ENCODE measurements at places on chromosomes 5 and 9.

DNA sequence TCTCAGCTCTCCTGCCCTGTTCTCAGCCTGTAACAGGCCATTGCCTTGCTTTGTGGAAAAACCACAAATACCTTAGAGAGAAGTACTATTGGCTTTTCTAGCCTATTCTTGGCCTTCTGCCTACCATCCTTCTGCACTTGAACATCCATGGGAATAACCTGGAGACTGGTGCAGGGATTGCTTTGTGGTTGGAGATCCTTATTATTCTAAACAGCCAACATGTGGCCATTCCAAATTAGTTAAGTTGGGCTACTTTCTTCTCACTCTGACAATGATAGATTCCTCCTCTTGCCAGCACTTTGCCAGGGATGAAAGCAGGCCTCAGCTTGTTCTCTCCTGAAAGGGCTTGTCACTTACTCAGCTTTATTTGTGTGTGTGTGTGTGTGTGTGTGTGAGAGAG lies 240.4 kb downstream of the GLIS3 start:
- DNase-seq: no peak

- no peak for DNase-seq
Observed at GRCh38 chr5:38463634-38464521, 92.6 kb downstream of the LIFR start.

- no peak for DNase-seq
Observed at GRCh38 chr5:65072850-65073249, 304.1 kb downstream of the CWC27 start.

DNA sequence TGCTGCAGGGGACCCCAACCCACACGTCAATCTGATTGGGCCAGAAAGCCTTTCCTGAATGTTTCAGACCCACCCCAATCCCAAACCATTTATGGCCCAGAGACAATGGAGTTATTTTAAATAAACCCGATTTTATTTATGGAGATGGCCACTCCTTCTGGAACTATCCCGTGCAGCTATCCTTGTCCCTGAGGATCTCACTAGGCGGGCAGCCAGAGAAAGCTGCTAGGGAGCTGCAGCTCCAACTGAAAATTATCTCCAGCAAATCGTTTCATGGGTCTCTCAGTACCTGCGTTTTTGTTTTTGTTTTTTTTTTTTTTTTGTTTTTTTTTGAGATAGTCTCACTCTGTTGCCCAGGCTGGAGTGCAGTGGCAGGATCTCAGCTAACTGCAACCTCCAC lies 23.0 kb downstream of the C1QTNF2 start:
- no peak for DNase-seq

- no peak for DNase-seq
Observed at GRCh38 chr9:95411054-95411892, 93.8 kb upstream of the FANCC start.

- DNase-seq: no peak
Observed at GRCh38 chr9:33637881-33638280, 113.8 kb downstream of the ANKRD18B start.

DNA sequence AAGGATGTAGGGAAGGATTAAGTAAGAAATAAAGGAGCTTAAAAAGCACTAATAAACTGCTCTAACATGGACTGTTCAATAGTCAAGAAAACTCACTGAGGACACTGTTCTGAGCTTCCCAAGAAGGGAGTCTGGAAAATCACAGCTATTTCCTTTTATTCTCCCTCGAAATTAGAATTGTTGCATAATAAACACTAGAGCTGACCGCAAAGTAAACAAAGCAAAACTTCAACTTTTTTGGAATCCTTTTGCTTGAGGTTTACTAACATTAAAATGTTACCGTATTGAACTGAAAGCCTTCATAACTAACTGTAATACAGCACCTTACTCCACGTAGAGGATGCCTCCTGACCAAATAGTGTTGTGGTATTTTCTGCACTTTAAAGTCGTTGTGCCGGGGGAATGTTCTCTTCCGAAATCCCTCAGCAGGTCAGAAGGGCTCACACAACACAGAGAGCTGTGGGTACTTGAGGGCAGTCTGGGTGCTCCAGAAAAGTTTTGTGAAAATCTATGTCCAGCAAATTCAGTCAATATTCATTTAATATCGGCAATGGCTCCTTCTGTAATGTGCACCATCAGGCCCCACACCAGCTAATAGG lies 59.2 kb downstream of the TTLL11 start:
- DNase-seq: no peak

DNA sequence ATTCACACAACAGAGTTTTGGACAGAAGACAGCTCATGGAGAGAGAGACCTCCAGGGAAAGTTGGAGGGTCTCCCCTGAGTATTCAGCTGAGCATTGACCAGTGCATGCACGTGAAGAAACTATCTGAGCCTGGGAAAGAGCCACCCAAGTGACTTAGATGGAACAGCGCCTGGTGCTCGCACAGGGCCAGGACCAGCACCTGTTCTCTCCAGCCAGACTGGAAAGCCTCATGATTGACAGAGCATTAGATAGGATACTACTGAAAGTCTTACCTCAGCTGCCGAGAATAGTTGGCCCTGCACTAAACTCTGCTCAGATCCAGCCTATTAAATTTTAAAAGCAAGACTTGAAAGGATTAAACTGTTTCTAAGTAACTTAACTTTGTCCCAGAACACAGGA lies 28.3 kb upstream of the NEURL1B start:
- no peak for DNase-seq

DNA sequence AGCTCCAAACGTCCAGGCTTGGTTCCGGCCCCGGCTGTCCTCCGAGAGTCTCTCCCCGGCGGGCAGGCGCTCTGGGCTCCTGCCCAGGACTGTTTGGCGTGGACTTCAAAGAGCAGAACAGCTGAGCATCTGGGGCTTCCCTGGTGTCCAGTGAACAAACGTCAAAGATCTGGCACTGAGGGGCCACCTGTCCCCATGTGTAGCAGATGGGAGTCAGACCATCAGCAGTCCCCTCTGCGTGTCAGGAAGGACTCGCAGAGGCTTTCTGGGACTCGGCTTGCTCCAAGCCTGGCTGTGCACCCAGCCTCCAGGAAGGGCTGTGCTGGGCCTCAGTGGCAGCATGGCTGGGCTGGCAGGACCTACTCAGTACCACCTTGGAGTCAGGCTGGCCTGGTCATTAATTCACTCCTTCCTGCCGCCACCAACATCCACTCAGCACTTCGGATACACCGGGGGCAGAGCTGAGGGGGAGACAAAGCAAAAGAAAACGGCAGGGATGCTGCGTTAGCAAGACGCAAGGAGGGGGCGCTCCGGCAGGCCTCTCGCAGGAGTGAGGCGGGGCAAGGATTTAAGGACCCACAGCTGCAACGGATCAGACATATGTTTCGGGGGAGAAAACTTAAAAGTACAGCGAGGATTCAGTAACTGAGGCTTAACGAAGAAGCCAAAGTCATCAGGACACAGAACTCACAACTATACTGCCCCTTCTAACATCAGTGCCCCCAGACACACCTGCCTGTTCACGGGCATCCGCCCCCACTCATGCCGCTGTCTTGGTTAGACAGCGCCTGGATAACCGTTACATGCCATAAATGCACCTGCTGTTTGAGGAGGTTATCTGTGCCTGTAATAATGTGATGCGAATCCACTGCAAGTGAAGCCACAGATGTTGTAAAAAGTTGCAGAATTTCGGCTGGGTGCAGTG lies 164.5 kb upstream of the PHYKPL start:
- DNase-seq: no peak

- DNase-seq: no peak
Observed at GRCh38 chr5:81371354-81371876, 22.5 kb downstream of the ACOT12 start.

GRCh38 chr9:132937463-132937901 lies 6.9 kb downstream of the TSC1 start:
- DNase-seq: no peak

DNA sequence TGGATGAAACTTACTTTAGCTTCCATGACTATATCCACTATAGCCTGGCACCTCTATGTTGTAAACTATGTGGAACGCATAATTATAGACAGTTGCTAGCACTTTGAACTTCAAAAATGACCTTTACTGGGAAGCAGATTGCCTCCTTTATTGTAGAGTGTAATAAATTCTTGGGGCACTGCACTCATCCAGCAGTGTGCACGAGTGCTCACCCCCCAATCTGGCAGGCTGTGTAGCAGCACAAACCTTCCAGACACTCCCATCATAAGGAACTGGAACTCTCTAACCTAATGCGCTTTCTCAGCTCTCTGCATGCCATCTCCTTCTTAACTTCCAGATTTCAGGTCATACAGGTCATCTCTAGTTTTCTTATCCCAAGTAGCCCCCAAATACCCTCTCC lies 1.5 kb upstream of the PDE6A start:
- DNase-seq: no peak

- DNase-seq: no peak
Observed at GRCh38 chr9:133691626-133692363, 46.4 kb downstream of the SARDH start.

- DNase-seq: no peak
Observed at GRCh38 chr5:111960476-111961215, 203.7 kb upstream of the NREP start.

GRCh38 chr5:101687349-101687985 lies 608.6 kb downstream of the SLCO4C1 start:
- no peak for DNase-seq

- no peak for DNase-seq
Observed at GRCh38 chr9:69874301-69875060, 53.9 kb downstream of the CFAP95 start.

DNA sequence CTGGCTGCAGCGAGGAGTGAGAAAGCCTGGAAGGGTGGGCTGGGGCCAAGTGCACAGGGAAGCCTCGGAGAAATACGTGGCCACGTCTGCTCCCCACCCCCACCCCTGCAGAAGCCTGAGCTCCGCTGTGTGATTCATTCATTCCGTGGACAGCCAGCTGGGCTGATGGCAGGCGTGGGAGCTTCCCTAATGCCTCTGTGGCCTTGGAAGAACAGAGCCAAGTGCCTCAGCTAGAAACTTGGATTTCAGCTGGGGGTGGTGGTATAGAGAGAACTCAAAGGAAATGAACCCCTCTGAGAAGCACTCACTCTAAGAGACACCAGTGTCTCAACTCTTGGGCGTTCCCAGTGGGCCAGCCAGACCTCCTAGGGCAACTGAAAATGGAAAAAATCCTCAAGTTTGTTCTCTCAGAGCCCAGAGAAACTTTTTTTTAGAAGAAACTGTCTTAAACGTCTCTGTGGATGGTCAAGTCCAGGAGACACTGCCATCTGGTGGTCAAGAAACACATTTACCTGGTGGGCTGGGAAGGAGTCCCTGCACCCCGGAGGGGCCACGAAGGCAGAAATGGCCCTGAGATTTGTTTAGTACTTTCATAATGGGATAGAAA lies 18.0 kb downstream of the ATOX1 start:
- peak; percentile 76 for DNase-seq

GRCh38 chr5:145619806-145620310 lies 215.3 kb downstream of the PRELID2 start:
- no peak for DNase-seq

DNA sequence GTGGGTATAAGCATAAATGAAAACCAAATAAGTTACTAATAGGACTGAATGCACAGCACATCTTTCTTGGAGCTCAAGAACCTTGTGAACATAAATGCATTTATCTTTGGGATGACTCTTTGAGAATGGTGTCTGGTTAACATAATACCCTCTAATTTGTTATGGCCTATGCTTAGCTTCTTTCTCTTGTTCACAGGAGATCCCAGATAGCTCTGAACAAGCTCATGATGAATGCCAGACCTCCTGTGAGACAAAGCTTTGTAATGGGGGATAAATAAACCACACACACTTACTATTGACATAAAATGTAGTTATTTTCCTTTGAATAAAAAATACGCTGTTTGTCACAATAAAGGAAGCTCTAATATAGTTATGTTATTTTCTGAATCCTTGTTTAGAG lies 111.5 kb downstream of the PSAT1 start:
- no peak for DNase-seq

DNA sequence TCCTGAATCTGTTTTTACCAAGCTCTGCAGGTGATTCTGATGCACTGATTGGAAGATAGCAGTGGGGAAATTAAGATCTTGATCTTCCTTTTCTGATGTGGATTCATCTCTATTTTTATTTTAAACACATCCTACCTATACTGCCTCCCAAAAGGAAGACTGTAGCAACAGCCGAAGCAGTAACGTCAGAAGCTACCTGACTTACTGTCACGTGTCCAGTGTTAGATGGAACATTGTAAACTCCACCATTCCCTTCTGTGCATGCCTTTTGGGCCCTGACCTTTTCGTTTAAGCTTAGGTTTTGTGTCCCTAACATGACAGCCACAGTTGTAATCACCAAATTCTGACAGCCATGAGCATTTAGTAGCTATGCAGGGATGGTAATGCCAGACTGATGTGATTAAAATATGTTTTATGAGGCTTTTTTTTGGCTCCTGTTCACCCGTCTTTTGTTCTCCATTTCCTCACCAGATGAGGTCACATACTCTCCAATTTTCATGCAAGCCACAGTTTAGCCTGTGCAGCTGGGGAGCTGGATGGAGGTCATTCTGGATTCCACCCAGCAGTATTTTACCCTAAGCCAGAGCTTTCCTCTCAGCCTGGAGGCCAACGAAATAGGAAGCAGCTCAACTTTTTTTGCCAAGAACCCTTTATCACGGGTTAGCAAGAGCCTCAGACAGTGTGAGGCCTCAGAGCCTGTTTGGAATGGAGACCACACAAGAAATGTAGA lies 15.6 kb upstream of the FOXD1 start:
- no peak for DNase-seq

GRCh38 chr9:17723656-17724055 lies 144.8 kb downstream of the SH3GL2 start:
- DNase-seq: no peak

DNA sequence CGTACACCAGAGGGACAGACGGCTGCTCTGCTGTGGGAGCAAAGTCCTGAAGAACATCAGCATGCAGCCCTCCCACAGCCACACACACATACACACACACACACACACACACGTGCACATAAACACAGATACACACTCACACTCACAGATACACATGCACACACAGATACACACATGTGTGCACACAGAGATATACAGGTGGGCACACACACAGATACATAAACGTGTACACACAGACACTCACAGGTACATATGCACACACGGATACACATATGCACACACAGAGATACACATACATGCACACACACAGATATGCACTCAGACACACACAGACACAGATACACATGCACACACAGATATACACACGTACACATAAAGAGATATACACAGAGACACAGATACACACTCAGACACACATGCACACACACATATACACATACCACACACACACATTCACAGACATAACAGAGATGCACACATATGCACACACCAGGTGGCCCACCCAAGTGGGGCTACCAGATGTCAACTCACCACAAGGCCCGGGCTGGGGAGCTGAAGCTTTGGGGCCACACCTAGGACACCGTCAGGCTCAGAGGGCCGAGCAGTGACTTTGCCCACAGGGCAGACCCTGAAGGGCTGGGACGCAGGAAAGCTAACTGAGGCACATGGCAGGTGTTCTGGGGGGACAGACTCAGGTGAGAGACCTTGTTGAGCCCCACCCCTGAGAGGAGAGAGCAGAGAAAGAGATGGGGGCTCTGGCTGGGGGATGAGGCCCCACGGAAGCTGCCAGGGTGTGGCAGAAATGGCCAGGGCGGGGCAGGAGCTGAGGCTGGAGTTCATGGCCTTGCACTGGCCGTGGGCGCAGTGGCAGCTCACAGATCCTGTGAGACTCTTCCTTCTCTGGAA lies 148.6 kb upstream of the PPP1R26 start:
- DNase-seq: no peak
